ENCODE measurements at places on chromosomes 6 and 20.

GRCh38 chr6:40788661-40789655 is 201.8 kb upstream of the LRFN2 start:
- DNase-seq = no peak

GRCh38 chr6:38676974-38677544 is 25.9 kb downstream of the GLO1 start:
- DNase-seq = no peak

GRCh38 chr20:21719592-21720214 is 14.2 kb downstream of the PAX1 start:
- no peak for DNase-seq

DNA sequence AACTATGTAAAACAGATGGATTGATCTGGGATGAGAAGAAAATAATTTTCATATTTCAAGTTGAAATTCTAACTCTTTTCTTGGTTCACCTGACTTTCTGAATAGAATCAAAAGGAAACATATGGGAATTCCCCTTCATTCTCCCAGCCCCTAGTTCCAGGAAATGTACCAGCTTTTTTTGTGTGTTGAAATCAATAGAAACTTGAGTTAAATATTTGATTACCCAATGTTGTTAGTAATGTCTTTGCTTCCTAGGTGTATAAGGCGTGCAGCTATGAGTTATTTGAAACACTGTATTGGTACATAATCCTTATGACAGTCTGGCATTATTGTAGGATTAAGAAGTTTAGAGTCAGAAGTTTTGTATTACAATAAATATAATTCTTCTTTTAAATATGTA is 21.5 kb downstream of the VNN2 start:
- no peak for DNase-seq

- no peak for DNase-seq
These were observed 33.9 kb downstream of the STXBP5 start for GRCh38 chr6:147238164-147238563.

DNA sequence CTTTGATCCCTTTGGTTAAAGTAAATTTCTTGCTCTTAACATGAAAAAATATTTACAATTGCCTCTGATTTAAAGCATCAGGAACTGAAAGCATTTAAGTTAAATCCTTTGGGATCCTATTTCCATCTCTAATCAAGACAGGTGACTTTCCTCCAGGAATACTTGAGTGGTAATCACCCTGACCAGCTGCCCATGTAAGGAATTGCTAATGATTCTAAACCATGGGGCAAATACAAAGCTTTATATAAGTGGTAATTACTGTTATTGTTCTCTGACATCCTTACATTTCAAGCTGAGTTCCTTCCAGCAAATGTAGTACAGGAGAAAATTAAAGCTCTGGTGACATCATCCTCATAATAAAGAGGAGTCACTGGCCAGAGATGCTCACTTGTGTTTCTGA is 100.6 kb downstream of the CRYBG1 start:
- no peak for DNase-seq

DNA sequence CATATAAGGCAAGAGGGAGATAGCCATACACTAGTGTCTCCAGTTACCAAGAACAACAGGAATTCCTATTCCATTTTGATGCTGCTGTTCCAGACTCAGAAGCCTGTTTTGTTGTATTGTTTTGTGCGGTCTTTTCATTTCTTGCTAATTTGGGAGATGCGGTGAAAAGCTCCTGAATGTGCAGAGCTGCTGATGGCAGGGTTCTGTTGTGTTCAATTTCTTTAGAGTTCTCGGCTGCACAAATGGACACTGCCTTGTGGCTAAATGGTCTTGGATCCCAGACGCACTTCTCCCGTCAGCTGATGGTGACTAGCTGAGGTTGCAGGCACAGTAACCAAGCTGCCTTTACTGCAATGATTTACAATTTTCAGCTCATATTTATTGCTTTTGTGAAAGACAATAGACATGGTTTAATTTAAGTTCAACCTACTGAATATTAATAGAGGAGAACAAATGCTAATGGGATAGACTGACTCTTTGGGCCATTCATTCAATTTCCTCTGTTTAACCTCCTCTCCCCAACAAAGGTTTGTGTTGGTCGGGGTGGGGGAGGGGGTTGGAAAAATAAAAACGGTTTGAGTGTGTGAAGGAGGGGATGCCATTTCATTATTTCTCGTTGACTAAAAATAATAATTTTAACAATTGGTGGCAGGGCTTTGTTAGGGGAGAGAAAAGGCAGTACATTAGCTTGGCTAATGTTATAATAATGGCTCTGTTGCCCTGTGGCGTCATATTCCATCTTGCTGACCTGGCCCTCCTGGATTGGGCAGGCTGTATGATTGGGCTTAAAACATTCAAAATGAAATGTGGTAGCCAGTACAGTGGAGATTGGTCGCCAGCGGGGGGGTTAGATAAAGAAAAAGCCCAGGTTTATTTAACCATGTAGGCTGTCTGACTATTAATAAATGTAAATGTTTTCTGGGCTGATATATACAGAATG is 159.5 kb downstream of the JARID2 start:
- DNase-seq = no peak

GRCh38 chr6:135424385-135424784 is 73.2 kb downstream of the AHI1 start:
- no peak for DNase-seq

GRCh38 chr6:124795643-124796463 is 166.4 kb upstream of the RNF217 start:
- no peak for DNase-seq

- no peak for DNase-seq
These were observed 208.3 kb downstream of the TASP1 start for GRCh38 chr20:13430346-13431002.

DNA sequence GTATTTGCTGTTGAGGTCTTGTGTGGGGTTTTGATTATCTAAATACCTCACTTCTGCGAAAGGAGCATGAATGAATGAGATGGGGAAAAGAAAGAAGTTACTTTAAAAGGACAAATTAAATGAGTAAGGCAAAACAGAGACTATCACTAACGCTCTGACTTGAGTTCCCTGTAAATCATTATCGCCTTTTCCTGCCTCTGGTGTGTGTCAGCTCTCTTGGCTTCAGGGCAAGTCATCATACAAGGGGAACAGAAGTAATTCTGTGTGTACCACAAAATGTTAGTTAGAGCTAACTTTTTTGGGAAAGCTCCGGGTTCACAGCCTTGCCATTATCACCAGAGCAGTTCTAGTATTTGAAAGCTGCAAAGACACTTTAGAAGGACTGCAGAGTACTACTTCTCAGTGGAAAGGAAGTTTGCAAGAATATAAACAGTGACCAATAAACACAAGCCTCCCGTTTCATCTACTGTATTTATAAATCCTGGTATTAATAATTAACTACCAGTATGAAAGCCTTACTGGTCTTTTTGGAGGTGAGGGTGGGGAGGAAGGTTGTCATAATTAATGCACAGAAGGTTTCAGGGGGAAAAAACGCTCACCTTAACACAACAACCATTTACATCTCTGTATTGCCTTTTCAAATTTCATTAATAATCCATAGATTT is 1.2 kb downstream of the DZANK1 start:
- no peak for DNase-seq

DNA sequence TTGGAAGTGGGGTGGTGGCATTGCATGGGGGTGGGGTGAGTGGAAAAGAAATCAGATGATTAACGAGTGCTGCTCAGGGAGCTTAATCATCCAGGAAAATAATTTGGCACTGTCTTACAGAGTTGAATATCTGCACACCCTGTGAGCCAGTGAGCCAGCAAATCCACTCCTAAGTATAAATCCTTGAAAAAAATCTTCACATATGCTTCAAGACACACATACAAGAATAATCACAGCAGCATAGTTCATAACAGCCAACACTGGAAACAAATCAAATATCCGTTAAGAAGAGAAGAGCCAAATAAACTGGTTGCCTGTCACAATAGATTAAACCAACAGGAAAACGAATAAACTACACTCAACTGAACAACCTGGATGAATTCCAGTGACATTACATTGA is 62.8 kb downstream of the SAMD3 start:
- DNase-seq = no peak

- DNase-seq = no peak
These were observed 12.5 kb downstream of the JAG1 start for GRCh38 chr20:10661261-10661660.

DNA sequence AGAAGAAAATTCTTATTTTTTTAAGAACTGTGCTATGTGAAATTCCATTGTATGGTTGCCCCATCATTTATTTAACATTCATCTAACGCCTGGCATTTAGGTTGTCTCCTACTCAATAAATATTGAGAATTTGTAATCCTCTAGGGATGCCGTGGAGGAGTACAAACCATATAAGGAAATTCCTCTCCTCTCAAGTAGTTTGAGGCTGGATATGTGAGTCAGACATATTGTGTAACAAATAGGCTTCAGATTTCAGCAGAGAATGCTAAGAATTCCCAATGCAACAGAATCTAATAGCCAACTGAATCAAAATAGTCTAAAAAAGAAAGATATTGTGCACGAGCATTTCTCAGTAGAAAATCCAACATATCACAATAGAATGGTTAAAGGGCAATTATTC is 174.7 kb downstream of the OTOR start:
- no peak for DNase-seq

Measured in activated T-helper 1 cell treated with Interleukin-2 at 50 U/mL for 16 hours (primary cell).